ENCODE measurements at places on chromosomes 16 and 17.

DNA sequence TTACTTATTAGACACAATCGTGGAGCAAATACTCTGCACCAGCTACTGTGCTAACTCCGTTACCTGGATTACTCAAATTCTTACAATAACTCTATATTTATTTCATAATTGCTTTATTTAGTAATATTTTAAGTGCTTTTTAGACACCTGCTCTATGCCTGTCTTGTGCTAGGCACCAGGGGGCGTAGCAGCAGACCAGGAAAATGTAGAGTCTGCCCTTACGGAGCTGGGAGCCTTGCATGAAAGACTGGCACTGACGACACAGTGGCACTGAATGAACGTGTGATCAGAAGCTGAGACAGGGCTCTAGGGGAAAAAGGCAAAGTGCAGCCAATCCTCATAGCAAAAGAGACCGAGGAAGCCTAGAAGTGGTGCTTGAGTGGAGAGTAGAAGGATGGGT is 486.5 kb downstream of the CDH13 start:
- DNase-seq = no peak

- DNase-seq = no peak
Observed at GRCh38 chr16:3101841-3102470, 2.9 kb upstream of the ZSCAN10 start.

DNA sequence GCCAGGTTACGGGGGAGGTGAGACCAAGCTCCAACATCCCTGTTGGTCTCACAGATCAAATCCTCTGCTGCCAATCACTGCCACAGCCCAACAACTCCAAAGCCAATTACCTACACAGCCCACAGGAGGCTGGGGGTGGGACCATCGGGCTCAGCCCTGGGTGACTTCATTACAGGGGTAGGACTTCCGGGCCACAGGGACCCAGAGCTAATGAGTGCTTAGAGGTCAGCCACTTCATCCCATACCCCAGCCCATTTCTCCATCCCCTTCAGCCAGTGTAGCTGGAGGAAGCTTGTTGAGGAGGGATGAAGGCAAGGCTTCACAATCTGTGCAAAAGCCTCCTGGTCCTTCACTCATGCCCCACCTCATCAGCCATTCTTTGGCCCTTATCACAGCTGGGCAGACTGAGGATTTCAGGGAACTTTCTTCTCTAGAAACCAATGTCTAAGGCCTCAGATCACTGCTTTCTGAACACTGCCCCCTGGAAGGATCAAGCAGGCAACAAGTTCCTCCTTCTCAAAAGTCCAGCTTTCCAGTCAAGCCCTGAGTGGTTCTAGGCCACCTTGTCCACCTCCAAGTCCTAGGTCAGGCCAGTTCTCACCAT is 5.8 kb downstream of the FOXN1 start:
- no peak for DNase-seq

- DNase-seq = no peak
Observed at GRCh38 chr17:32558326-32558955, 71.6 kb downstream of the CDK5R1 start.

Data from LNCaP clone FGC (cell line).